ENCODE measurements at places on chromosomes 7 and 10.

GRCh38 chr10:128384831-128385230 lies 258.6 kb upstream of the MKI67 start:
- no peaks in the 10 kb centered on the region for H3K27me3 ChIP-seq
- no peak for DNase-seq
- no peak overlapping the region for H3K27ac ChIP-seq
- no peak overlapping the region for H3K4me3 ChIP-seq
- H3K4me1 ChIP-seq = no peaks in the 10 kb centered on the region
- H3K36me3 ChIP-seq = no peaks in the 10 kb centered on the region

DNA sequence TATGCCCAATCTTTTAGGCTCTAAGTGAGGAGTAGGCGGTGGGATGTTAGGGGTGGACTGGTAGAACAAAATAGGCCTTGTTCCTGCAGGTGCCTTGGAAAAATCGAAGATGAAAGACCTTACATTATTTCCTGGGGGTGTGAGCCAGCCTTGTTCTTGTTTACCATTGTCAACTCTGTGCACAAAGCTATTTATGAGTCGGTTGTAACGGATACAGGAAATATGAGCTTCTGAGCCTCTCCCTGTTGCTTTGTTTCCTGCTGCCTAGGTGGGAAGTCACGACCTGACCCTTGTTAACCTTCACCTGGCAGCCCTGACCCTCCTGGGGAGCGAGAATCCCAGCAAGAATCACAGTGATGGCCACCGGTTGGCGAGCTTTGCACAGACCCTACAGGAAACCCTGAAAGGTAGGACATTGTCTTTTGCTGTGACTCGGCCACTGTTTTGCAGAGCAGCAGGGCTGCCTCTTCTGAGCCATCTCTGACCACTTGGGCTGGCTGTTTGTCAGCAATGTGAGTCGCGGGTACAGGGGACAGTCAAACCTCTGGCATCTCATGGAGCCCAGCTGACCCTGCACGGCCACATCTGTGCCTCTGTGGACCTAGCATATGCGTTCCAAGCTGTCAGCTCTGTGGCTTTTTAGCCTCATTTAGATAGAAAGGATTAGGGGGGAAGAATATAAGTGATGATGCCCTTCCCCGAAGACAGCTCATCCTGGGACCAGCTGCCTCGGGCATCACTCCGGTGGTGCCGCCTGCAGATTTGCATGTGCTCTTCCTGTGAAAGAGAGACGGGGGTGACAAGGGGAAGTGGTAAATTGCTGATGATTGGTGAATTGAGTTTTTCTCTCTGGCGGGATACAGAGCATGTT lies 102.1 kb upstream of the ANLN start:
- no peaks in the 10 kb centered on the region for H3K27me3 ChIP-seq
- no peak overlapping the region for H3K4me3 ChIP-seq
- DNase-seq = peak; percentile 91
- H3K36me3 ChIP-seq = peaks cover 15% of the 10 kb centered on the region
- H3K4me1 ChIP-seq = peaks cover 82% of the 10 kb centered on the region

DNA sequence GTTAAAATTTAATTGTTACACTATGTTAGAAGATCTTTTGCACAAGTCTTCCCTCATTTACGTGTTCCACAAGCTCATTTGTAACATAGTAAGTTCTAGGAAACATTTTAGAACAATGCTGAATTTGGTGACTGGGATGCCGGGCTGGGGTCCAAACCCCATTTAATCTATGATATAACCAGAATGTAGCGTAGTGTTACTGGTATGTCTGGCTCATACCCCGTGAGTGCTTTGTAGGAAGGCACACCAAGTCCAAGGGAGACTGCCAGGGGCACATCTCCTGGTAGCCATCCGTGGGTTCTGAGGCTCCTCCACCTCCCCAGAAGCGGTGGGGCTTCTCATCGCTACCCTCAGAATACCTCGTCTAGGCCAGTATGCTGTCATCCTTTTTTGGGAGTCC lies 21.3 kb upstream of the TMEM236 start:
- H3K27me3 ChIP-seq = no peaks in the 10 kb centered on the region
- no peak overlapping the region for H3K4me3 ChIP-seq
- H3K27ac ChIP-seq = no peak overlapping the region
- DNase-seq = no peak

DNA sequence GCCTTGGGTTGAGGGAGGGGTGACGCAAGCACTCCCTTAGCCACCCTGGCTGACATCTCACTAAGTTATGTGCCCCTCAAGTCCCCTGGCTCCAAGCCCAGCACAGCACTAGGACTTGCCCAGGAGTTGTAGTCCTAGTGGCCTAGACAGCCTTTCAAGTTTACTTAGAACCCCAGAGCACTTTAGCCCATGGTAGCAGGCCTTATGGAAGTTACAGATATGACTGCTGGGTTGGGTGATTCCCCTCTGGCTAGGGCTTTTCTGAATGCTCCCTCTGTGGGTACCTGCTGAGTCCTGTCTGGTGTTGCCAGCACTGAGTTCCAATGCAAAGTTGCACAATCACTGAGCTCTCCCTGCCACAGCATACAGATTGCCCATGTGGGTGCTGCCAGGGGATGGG lies 83.2 kb downstream of the AHCYL2 start:
- H3K4me3 ChIP-seq = no peak overlapping the region
- no peaks in the 10 kb centered on the region for H3K4me1 ChIP-seq
- no peaks in the 10 kb centered on the region for H3K36me3 ChIP-seq
- no peaks in the 10 kb centered on the region for H3K27me3 ChIP-seq

GRCh38 chr7:95421847-95422444 lies 12.9 kb downstream of the PON2 start:
- no peaks in the 10 kb centered on the region for H3K27me3 ChIP-seq
- H3K4me3 ChIP-seq = no peak overlapping the region
- H3K27ac ChIP-seq = peak overlapping the region; percentile 60
- DNase-seq = peak; percentile 25
